A375 (cell line): ENCODE measurements at places on chromosomes 2 and 18. TPM values are rescaled to one million over a fixed set of nuclear protein-coding genes. Genes with fewer than 3 reads are reported as not detected.

The MCEE gene
- total RNA-seq, result 10.8 and 14.5 TPM in 2 replicates

The ITGA4 gene
- total RNA-seq, result 30.0 and 31.6 TPM in 2 replicates

The VIL1 gene
- not detected in 2 replicates for total RNA-seq

The INHBB gene
- total RNA-seq, result 0.19 and 0.23 TPM in 2 replicates

The DNAH7 gene
- 0.04 and 0.37 TPM in 2 replicates for total RNA-seq

The SPP2 gene
- not detected in 2 replicates for total RNA-seq

The TOGARAM2 gene
- total RNA-seq, result 0.08 TPM in 1 of 2 replicates, not detected in the other

The DIPK1C gene
- total RNA-seq, result 0.26 TPM in 1 of 2 replicates, not detected in the other

The BOLL gene
- not detected in 2 replicates for total RNA-seq

The IL36B gene
- not detected in 2 replicates for total RNA-seq

The SOCS6 gene
- total RNA-seq, result 18.0 and 18.4 TPM in 2 replicates

The NOSTRIN gene
- total RNA-seq, result 0.50 TPM in 1 of 2 replicates, not detected in the other

The UGT1A5 gene
- total RNA-seq, result not detected in 2 replicates

The EFR3B gene
- total RNA-seq, result 0.45 and 0.66 TPM in 2 replicates

The SMIM21 gene
- total RNA-seq, result not detected in 2 replicates

The NAT8 gene
- total RNA-seq, result not detected in 2 replicates

The CROCC2 gene
- total RNA-seq, result not detected in 2 replicates

The ZNF516 gene
- total RNA-seq, result 12.5 and 13.8 TPM in 2 replicates

The RAD51AP2 gene
- 0.08 and 0.11 TPM in 2 replicates for total RNA-seq

The ICOS gene
- total RNA-seq, result not detected in 2 replicates

The CGREF1 gene
- 19.0 and 23.2 TPM in 2 replicates for total RNA-seq

The SESTD1 gene
- 11.4 and 11.7 TPM in 2 replicates for total RNA-seq

The DLX2 gene
- total RNA-seq, result 4.0 and 4.9 TPM in 2 replicates

The C2orf66 gene
- total RNA-seq, result 0.15 TPM in 1 of 2 replicates, not detected in the other

The IL1R1 gene
- 0.21 and 0.72 TPM in 2 replicates for total RNA-seq

The MYO1B gene
- total RNA-seq, result 25.0 and 27.5 TPM in 2 replicates

The IL36G gene
- total RNA-seq, result not detected in 2 replicates

The CPLX4 gene
- total RNA-seq, result not detected in 2 replicates

The PROKR1 gene
- not detected in 2 replicates for total RNA-seq

The C2orf78 gene
- total RNA-seq, result not detected in 2 replicates

The SFTPB gene
- total RNA-seq, result not detected in 2 replicates

The MEMO1 gene
- 22.7 and 34.2 TPM in 2 replicates for total RNA-seq

The CCDC102B gene
- total RNA-seq, result 52.6 and 64.2 TPM in 2 replicates

The ACOXL gene
- not detected in 2 replicates for total RNA-seq

The REG1B gene
- not detected in 2 replicates for total RNA-seq

The FHL2 gene
- total RNA-seq, result 49.4 and 56.7 TPM in 2 replicates
